CD4-positive, alpha-beta T cell treated with Interleukin-4 for 1 hour (primary cell): ENCODE measurements at places on chromosomes 5 and 9.

DNA sequence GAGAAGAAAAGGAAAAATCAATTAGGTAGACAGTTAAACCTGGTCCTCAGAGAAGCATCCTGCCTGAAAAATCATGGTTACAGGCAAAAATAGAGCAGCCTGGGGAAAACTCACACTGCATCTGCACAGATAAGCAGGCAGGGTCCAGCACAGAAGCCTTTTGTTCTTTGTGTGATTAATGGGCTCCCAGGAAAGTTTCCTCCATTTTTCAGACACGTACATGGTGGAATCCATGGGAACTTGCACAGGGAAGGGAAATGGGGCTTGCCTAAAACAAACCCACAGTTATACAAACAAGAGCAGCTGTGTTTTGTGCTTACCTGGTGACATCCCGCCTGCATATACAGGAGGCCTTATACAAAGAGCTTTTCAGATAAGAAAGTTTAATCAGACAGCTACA is 243.9 kb upstream of the ATP10B start:
- DNase-seq, result no peak

DNA sequence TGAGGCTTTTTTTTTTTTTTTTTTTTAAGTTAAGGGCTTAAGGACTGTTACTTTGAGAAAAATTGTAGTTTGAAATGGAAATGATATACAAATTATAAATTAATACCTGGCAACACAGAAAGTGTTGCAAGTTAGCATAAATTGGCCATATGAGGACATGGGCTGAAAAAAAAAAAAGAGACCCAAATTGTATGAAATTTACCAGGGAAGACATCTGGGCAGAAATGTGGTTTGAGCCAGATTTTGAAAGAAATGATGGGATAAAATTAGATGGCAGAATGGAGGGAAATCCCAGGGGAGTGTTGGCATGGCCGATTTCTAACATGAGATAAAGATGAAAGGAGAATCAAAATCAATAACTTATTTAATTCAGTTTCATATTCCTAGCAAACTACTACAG is 472.1 kb downstream of the CTNND2 start:
- no peak for DNase-seq

- peak; percentile 22 for DNase-seq
These were observed 135.2 kb downstream of the PCSK1 start for GRCh38 chr5:96297867-96298266.

GRCh38 chr5:9483779-9484178 is 62.1 kb downstream of the SEMA5A start:
- no peak for DNase-seq
